ENCODE measurements at places on chromosomes 6 and 20. TPM values are rescaled to one million over a fixed set of nuclear protein-coding genes. Genes with fewer than 3 reads are reported as not detected.
A peak's percentile ranks its signal among the peaks of the same experiment; 100 is the strongest.

GRCh38 chr6:47335466-47335865 is 25.8 kb upstream of the TNFRSF21 start:
- DNase-seq: no peak

TRIM40 gene
- not detected for total RNA-seq

- DNase-seq: peak; percentile 71
Observed at GRCh38 chr6:37691904-37692806, 5.5 kb downstream of the MDGA1 start.

- DNase-seq: no peak
Observed at GRCh38 chr6:40880906-40881305, 158.1 kb downstream of the UNC5CL start.

- DNase-seq: no peak
Observed at GRCh38 chr6:25237579-25237978, 41.6 kb upstream of the CARMIL1 start.

DNA sequence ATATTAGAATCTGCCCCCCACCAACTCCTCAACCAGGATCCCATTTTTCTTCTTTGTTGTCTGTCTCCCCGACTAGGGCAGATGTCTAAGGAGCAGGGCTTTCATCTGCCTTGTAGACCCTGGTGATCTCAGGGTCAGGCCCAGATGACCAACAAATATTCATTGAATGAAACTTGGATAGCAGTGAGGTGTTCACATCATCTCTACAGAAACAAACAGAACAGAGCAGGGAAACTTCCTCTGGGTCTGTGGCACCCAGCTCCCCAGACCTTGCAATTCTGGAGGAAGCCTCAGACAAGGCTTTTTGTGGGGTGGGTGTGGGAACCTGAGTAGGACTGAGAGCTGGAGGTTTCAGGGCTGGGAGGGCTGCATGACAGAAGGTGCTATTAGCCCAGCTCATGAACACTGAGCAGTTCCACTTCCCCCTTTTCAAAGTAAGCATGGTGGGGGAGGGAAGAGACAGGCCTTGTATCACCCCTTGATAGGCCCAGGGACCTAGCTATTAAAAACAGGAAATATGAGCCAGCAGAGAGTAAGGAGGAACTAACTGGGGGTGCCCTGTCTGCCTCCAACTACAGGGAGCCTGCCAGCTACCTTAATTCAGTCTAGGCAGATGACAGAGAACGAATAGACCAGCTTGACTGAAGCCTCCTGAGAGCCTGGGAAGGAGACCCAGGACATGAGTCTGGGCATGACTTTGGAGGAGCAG is 37.3 kb upstream of the TOP1 start:
- no peak for DNase-seq

- no peak for DNase-seq
Observed at GRCh38 chr6:32214126-32214525, 9.7 kb downstream of the NOTCH4 start.

PRICKLE4 gene
- 3.3 TPM for total RNA-seq

GRCh38 chr6:140731741-140732140 is 1357.3 kb upstream of the CITED2 start:
- no peak for DNase-seq

DNA sequence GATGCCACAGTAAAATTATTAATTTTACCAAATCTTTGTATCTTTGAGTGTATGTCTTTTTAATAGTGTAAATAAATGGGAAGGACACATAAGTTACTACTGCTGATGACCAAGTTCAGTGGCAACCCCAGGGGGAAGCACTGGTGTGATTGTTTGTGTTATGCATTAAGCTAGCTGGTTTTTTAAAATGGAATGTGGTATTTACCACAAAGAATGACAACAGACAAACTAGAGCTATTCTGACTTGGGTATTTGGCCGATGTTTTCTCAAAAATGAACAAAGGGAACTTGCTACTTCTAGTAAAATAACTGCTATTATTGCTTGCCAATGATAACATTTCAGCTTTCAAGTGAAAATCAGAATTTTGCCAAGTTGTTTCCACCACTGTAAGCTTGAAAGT is 2.9 kb downstream of the FNDC1 start:
- DNase-seq: no peak

TMEM242 gene
- total RNA-seq: 5.3 TPM

DNA sequence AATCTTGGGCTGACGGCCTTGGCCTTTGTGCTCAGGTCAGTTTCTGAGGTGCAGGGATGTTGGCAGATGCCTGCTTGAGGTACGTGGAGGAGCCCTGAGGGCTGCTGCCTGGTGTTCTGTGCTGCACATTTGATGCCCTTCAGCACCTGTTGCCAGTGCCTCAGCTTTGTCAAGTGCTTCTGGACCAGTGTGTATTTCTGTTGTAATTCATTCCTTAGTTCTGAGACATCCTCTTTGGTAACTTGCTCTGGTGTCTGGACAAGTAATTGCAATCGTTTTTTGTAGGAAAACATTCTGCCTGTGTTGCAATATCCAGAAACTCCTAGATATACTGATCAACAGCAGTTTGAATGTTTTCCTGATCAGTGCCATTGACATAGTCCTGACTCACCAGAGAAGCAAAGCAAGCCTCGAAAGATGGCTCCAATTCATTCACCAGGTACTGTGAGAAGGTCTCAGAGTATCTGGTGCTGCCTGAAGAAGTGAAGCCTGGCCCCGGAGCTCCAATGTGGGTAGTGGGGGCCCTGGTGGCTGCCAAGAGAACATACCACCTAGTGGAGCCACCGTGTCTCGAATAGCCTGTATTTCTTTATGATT is 26.7 kb downstream of the ZNF337 start:
- DNase-seq: no peak

PFDN4 gene
- 57.7 TPM for total RNA-seq

- no peak for DNase-seq
Observed at GRCh38 chr20:13443690-13444089, 195.0 kb downstream of the TASP1 start.

Data from breast epithelium (tissue), 4 donors.